ENCODE measurements at places on chromosomes 5 and 9. TPM values are rescaled to one million over a fixed set of nuclear protein-coding genes. Genes with fewer than 3 reads are reported as not detected.
A peak's percentile ranks its signal among the peaks of the same experiment; 100 is the strongest.

GRCh38 chr9:134846699-134847098, 33.9 kb upstream of the FCN2 start:
- no peaks in the 10 kb centered on the region for H3K4me1 ChIP-seq
- H3K4me3 ChIP-seq: no peak overlapping the region
- peaks cover 9% of the 10 kb centered on the region for H3K36me3 ChIP-seq
- H3K27me3 ChIP-seq: no peaks in the 10 kb centered on the region
- no peak for DNase-seq

- no peak overlapping the region for H3K27ac ChIP-seq
- DNase-seq: no peak
- H3K4me3 ChIP-seq: no peak overlapping the region
- no peaks in the 10 kb centered on the region for H3K27me3 ChIP-seq
- no peaks in the 10 kb centered on the region for H3K36me3 ChIP-seq
- no peaks in the 10 kb centered on the region for H3K4me1 ChIP-seq
Measured at GRCh38 chr5:175219366-175219765, 224.6 kb downstream of the DRD1 start.

- no peak overlapping the region for H3K27ac ChIP-seq
- no peaks in the 10 kb centered on the region for H3K27me3 ChIP-seq
- H3K36me3 ChIP-seq: no peaks in the 10 kb centered on the region
- DNase-seq: no peak
Measured at GRCh38 chr5:44932922-44933585, 124.3 kb downstream of the MRPS30 start.

GRCh38 chr5:41151564-41151963, 61.8 kb downstream of the C6 start:
- no peak for DNase-seq
- H3K36me3 ChIP-seq: peaks cover 20% of the 10 kb centered on the region
- no peak overlapping the region for H3K27ac ChIP-seq
- H3K4me3 ChIP-seq: no peak overlapping the region

GRCh38 chr5:122436615-122437014, 124.6 kb downstream of the SNCAIP start:
- no peak for DNase-seq
- no peaks in the 10 kb centered on the region for H3K4me1 ChIP-seq
- no peaks in the 10 kb centered on the region for H3K36me3 ChIP-seq
- H3K27me3 ChIP-seq: no peaks in the 10 kb centered on the region
- H3K4me3 ChIP-seq: no peak overlapping the region

The WHRN gene
- 8.2 TPM for total RNA-seq

GRCh38 chr5:78750281-78750680, 101.7 kb upstream of the LHFPL2 start:
- H3K27me3 ChIP-seq: no peaks in the 10 kb centered on the region
- H3K4me1 ChIP-seq: no peaks in the 10 kb centered on the region
- H3K4me3 ChIP-seq: no peak overlapping the region
- DNase-seq: no peak
- H3K27ac ChIP-seq: no peak overlapping the region

The BHMT gene
- total RNA-seq: not detected

DNA sequence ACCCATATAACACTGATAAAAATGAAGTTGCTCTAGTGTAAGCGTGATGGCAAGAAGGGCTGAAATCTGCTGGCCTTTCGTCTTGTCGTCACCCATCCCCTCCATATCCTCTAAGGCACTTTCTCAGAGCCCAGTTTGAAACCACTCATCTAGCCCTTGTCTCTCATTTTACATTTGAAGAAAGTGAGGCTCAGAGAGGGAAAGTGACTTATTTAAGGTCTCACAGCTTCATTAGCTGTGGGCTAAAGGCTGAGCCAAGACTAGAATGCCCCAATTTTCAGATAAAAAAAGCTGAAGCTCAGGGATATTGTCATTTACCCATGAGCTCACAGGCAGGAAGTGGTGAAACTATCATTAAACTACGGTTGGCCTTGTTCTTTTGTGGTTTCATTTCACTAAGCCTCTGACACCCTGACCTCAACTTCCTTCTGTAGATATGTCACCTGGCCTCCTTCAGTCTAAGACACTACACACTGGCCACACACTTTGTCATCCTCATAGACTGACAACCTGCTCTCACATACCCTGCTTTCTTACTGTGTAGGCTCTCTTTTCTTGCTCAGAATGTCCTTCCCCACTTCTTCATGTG, 176.7 kb upstream of the DMAC1 start:
- DNase-seq: no peak
- H3K4me1 ChIP-seq: no peaks in the 10 kb centered on the region
- H3K4me3 ChIP-seq: no peak overlapping the region

The ANKS6 gene
- total RNA-seq: 3.3 TPM

- no peak overlapping the region for H3K4me3 ChIP-seq
- H3K36me3 ChIP-seq: no peaks in the 10 kb centered on the region
- no peaks in the 10 kb centered on the region for H3K27me3 ChIP-seq
- no peak overlapping the region for H3K27ac ChIP-seq
- no peak for DNase-seq
- H3K4me1 ChIP-seq: no peaks in the 10 kb centered on the region
Measured at GRCh38 chr9:106588626-106589025, 274.3 kb upstream of the ZNF462 start.

DNA sequence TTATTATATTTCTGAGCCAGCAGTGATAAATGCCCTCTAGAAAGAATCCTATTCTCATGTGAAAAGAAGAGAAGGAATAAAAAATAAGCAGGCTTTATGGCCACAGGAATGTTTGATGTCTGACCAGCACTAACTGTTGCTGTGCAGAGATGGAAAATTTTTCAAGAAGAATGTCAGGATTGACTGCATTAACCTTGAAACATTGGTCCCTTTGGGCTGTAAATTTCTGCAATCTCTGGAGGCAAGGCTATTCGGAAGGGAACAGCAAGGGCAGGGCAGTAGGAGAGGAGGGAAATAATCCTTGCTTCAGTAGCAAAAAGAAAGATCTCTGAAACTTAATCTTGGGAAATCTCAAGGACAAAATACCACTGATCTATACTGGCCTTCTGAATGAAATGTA, 415.2 kb downstream of the DNAH5 start:
- no peak overlapping the region for H3K4me3 ChIP-seq
- H3K27ac ChIP-seq: no peak overlapping the region
- H3K27me3 ChIP-seq: no peaks in the 10 kb centered on the region
- H3K4me1 ChIP-seq: no peaks in the 10 kb centered on the region
- H3K36me3 ChIP-seq: no peaks in the 10 kb centered on the region

GRCh38 chr9:125749951-125750626, 2.9 kb downstream of the PBX3 start:
- H3K4me1 ChIP-seq: peaks cover 38% of the 10 kb centered on the region
- no peaks in the 10 kb centered on the region for H3K27me3 ChIP-seq

- no peaks in the 10 kb centered on the region for H3K36me3 ChIP-seq
- peak overlapping the region; percentile 96 for H3K27ac ChIP-seq
- no peaks in the 10 kb centered on the region for H3K4me1 ChIP-seq
- DNase-seq: peak; percentile 72
Measured at GRCh38 chr9:99368341-99369326, 146.6 kb downstream of the SEC61B start.

DNA sequence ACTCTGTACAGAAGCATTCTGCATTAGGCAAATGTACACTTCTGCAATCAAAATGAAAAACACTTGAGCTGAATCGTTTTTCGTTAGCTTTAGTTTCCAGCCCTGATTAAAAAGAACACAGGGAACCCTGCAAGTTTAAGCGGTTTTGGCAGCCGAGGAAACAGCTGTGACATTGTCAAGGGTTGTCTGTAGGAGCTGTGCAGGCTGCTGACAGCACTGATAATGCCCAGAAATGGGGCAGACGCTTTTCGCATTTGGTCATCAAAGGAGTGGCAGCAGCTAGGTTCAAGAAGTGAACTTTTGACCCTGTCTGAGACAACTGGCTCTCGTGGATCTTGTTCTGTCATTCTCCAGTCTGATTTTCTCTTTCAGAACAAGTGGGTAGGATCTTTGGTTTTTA, 165.6 kb upstream of the CCDC152 start:
- no peaks in the 10 kb centered on the region for H3K36me3 ChIP-seq
- H3K27ac ChIP-seq: peak overlapping the region; percentile 67
- H3K4me3 ChIP-seq: no peak overlapping the region
- no peaks in the 10 kb centered on the region for H3K27me3 ChIP-seq
- DNase-seq: peak; percentile 64

The ADRB2 gene
- total RNA-seq: 7.7 TPM

GRCh38 chr5:65020492-65020891, 251.8 kb downstream of the CWC27 start:
- no peak for DNase-seq
- no peak overlapping the region for H3K27ac ChIP-seq
- no peaks in the 10 kb centered on the region for H3K36me3 ChIP-seq
- peaks cover 7% of the 10 kb centered on the region for H3K4me1 ChIP-seq

- H3K27ac ChIP-seq: no peak overlapping the region
- no peak for DNase-seq
- no peaks in the 10 kb centered on the region for H3K4me1 ChIP-seq
- no peak overlapping the region for H3K4me3 ChIP-seq
Measured at GRCh38 chr5:76986825-76987526, 34.1 kb downstream of the CRHBP start.

The IL17B gene
- 2.9 TPM for total RNA-seq

DNA sequence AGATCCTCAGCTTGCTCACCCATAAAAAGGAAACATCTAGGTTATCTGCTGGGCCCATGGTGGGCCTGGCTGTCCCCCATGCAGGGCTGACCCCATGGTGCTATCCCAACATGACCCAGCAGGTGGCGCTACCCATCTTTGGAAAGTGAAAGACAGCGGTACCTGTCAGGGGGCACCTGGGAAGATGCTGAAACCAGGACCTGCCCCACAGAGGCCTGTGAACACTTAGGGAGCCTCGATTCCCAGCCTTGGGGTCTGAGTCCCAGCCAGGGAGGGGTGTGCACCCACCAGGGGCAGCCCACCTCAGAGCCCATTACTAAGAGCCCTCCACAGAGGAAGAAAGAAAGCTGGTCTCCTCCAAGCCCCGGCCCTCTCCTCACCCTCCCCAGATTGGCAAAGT, 46.6 kb upstream of the IPPK start:
- no peak overlapping the region for H3K27ac ChIP-seq
- H3K36me3 ChIP-seq: peaks cover 71% of the 10 kb centered on the region
- DNase-seq: peak; percentile 61
- peaks cover 29% of the 10 kb centered on the region for H3K4me1 ChIP-seq

The CFAP77 gene
- total RNA-seq: 3.3 TPM

The LCN1 gene
- total RNA-seq: not detected

DNA sequence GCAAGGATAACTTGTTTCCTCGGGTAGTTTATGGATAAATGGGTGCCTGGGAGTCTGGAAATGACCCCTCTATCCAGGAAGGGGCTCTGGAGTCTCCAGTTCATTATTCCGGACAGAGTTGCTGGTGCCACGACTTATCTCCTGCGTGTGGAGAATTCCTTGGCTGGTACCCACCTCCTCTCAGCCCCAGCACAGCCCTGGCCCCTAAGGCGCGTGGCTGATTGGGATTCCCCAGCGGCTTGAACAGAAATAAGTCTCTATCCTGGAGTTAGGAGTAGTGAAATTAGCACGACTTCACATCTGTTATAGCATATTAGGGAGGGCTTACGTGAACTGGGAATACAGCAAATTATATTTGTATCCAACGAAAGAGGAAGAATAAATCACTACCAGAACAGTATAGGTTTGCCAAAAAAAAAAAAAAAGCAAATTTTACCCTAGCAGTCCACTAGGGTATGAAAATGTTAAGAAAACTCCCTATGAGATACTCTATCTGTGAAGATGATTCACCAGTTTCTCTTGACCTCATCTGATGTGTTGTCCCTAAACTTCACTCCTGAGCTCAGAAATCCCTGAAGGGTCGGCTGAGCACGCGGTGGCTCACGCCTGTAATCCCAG, 172.5 kb upstream of the OTULINL start:
- no peak for DNase-seq
- no peaks in the 10 kb centered on the region for H3K4me1 ChIP-seq
- H3K27me3 ChIP-seq: no peaks in the 10 kb centered on the region
- H3K4me3 ChIP-seq: no peak overlapping the region
- peak overlapping the region; percentile 55 for H3K27ac ChIP-seq
- peaks cover 26% of the 10 kb centered on the region for H3K36me3 ChIP-seq

- H3K36me3 ChIP-seq: no peaks in the 10 kb centered on the region
- no peak for DNase-seq
- no peak overlapping the region for H3K27ac ChIP-seq
- no peaks in the 10 kb centered on the region for H3K4me1 ChIP-seq
- no peaks in the 10 kb centered on the region for H3K27me3 ChIP-seq
Measured at GRCh38 chr5:153880106-153880505, 158.6 kb downstream of the FAM114A2 start.

The TNFAIP8 gene
- 8.9 TPM for total RNA-seq

All from right atrium auricular region (tissue), 2 donors.